ENCODE measurements at places on chromosomes 5 and 9.
A peak's percentile ranks its signal among the peaks of the same experiment; 100 is the strongest.

GRCh38 chr5:42491699-42492098 lies 68.5 kb downstream of the GHR start:
- DNase-seq, result no peak

GRCh38 chr5:132411304-132412013 lies 41.9 kb downstream of the SLC22A5 start:
- peak; percentile 33 for DNase-seq

DNA sequence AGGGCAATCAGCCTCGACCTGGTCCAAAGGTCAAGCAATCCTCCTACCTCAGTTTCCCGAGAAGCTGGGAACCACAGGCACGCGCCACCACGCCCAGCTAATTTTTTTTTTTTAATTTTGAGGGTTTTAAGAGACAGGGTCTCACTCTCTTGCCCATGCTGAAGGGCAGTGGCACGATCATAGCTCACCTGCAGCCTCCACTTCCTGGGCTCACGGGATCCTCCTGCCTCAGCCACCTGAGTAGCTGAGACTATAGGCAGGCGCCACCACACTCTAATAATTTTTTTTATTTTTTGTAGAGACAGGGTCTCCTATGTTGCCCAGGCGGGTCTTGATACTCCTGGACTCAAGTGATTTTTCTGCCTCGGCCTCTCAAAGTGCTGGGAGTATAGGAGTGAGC lies 1.6 kb downstream of the UIMC1 start:
- DNase-seq, result no peak

DNA sequence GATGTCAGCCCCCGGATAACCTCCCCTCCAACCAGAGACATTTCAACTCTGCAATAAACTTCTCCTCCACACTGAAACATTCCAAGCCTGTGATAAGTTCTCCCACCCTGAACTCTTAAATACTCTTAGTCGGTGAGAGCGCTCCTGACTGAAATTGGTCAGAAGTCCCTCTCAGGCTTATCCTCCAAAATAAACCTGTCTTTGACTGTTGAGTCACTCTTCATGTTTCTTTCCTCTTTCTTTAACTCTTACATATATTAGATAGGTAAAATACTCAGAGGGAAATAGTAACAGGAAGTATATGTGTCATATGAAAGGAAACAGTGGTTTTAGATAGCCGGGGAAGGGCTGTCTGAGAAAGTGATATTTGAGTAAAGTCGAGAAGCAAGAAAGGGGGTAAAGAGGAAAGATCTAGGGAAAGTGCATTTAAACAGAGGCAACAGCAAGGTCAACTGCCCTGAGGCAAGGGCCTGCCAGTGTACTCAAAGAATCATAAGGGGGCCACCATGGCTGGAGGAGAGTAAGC lies 11.0 kb upstream of the FAM81B start:
- no peak for DNase-seq

- no peak for DNase-seq
These were observed 172.1 kb downstream of the SNX18 start for GRCh38 chr5:54689411-54690251.

DNA sequence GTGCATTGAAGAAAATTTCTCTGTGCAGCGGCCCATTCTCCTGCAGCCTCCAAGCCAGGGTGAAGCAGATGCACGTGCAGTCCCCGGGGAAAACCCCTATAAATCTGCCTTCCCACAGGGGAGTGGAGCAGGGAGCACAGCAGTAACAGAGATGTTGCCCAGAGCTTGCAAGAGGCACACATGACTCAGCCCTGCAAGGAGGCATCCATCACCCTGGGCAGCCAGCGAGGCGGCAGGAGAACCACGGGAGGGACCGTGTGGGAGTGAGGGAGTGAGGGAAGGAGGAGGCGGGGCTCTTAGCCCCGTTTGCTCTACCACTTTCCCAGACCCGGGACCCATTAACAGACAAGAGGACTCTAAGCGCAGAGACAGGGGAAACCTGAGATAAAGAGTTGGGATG lies 96.2 kb upstream of the ARAP3 start:
- peak; percentile 56 for DNase-seq

GRCh38 chr5:154397652-154398406 lies 48.0 kb upstream of the SAP30L start:
- no peak for DNase-seq

DNA sequence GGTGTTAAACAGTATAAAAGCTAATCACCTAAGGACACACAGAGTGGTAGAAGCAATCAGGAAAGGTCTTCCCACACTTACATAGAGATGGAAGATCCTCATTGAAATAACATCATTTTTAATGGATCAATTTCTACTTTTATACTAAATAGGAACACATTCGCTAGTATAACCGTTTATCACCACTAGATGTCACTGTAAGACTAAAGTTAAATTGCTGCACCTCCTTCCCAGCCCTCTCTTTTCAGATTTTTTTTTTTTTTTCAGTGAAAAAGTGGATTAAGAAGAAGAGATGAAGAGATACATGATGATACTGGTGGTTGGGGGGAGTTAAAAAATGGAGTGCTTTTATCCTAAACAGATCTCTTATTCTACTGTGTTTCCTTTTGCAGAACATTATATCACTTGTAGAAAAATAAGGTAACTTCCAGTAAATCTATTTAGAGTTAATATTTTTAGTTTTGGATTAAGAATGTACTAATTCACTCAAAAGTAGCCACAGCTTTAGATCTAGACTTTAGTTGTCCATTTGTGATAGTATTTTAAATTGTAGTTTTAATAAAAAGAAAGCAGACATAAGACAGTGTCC lies 116.9 kb upstream of the ARRDC3 start:
- peak; percentile 62 for DNase-seq

DNA sequence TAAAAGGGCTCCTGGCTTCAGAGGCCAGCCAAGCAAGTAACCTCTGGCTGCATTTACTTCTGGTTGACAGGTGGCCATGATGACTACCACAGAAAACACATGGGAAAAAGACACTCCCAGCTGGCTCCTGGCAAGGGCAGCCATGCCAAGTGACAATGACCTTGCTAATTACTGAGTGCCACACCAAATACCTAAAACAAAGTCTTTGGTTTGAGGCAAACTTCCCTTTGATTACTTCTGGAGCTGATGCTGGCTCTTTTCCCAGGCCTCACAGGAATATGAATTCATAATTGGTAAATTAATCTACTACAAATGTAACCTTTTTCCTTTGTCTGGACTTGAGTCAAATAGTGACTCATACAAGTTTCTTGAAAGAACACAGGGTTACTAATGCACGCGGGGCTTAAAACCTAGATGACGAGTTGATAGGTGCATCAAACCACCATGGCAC lies 61.0 kb downstream of the LPAR1 start:
- no peak for DNase-seq

DNA sequence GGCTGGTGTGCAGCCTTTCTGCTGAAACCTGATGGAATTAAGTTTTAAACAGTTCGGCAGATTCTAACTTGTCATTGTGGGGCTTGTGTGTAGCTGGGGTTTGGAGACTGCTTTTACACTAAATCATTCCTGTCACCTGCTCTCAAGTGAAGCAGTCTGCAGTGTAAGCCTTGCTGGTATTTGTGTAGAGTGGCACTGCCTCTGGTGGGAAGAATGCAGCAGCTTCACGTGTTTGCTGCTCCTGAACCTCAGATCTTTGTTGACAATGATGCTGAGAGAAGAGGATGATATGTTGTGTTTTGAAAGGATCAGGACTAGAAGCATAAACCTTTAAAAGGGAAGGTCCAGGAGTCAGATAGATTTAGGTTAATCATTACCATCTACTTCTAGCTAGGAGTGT lies 88.1 kb downstream of the KDM4C start:
- DNase-seq, result peak; percentile 58

- DNase-seq, result no peak
These were observed 204.7 kb upstream of the RFX3 start for GRCh38 chr9:3730511-3730922.

DNA sequence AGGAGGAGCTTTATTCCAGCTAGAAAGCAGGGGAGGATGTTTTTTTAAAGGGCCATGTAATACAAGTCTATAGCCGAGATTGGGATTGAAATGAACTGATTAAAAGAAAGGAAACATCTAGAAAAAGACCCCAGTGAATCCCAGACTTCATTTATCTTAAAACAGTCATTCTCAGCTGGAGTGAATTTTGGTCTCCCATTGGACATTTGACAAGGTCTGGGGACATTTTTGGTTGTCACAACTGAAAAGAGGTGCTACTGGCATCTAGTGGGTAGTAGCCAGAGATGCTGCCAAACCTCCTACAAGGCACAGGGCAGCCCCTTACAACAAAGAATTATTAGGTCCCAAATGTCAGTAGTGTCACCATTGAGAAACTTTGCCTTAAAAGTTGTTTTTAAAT lies 16.3 kb upstream of the SPINK4 start:
- no peak for DNase-seq
